ENCODE measurements at places on chromosomes 7 and 10.
A peak's percentile ranks its signal among the peaks of the same experiment; 100 is the strongest.

- DNase-seq = no peak
Measured at GRCh38 chr10:98268694-98269431, 869 bp upstream of the LOXL4 start.

DNA sequence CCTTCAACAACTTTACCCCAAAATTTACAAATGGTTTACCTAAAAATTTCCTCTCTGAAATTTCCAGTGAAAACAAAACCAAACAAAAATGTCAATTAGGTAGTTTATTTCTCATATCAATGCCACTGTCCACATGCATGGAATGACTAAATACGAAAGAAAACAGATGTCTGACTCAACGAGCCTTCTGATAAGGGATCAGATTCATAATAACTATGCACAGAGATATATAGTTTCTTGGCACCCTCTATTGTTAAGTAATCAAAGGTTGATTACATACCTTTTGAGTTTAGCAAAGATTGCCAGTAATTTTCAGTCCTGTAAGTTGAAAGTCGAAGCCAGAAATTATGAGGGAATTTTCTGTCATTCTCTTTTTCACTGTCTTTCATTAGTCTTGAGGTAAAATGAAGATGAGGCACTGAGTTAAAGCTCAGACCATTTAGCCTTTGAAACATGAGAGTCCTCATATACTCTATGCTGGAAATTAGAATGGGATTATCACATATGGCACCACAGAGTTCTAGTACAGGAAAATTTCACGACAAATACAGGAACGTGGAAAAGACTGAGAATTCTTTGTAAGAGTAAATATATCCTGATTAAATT, 519.1 kb upstream of the ANKRD30A start:
- no peak for DNase-seq

DNA sequence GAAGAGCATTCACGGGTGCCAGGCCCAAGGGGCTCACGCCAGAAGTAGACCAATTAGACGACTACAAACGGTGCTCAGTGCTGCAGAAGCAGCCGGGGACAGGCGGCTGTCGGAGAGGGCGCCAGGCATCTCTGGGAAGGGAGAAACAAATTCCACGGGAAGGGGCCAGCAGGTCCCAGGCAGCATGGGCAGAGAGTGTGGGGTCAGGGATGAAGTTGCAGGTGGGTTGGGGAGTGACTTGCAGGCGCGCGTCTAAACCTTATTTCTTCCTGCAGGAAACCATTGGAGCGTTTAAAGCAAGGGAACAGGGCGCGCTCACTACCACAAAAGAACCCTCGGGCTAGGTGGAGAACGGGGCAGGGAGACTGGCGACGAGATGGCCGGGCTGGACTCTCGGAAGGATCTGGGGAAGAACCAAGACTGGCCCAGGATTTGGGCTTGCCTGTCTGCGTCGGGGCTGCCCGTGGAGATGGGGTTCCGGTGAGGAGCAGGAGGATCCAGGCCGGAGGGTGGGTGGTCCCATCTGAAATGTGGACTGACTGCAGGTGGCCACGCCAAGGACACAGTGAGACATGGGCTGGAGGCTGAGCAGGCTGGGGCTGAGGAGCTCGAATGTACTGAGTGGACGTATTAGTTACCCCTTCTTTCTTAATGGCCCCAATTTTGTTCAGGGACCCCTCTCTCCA, 116.3 kb upstream of the DIP2C start:
- no peak for DNase-seq

GRCh38 chr10:86938260-86938659, 19.2 kb downstream of the MMRN2 start:
- DNase-seq = no peak

GRCh38 chr7:4190010-4190981, 491.8 kb upstream of the FOXK1 start:
- no peak for DNase-seq

- no peak for DNase-seq
Measured at GRCh38 chr10:100568912-100569311, 33.2 kb downstream of the HIF1AN start.

GRCh38 chr7:150373049-150373801, 4.6 kb downstream of the REPIN1 start:
- peak; percentile 60 for DNase-seq

- DNase-seq = peak; percentile 62
Measured at GRCh38 chr7:93228302-93228701, 2.0 kb upstream of the HEPACAM2 start.

DNA sequence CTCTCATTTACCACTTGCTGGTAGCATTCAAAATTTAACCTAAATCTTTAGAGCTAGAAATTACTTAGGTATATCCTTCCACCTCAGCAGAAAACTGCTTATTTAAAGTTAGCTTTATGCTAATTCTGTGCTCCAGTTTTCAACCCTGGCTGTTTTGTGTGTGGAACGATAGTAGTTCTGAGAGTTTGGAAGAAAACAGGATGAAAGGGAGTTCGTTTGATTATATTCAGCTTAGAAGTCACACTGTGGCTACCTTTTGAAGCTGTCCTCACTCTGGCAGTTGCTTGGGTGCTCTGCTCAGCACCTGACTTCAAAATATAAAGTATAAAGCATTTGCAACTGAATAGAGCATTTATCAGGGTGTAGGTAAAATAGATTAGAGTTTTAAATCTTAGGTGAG, 2.6 kb upstream of the ASCC1 start:
- no peak for DNase-seq

GRCh38 chr10:78248651-78249464, 215.2 kb downstream of the RPS24 start:
- peak; percentile 62 for DNase-seq

GRCh38 chr10:124737708-124738107, 6.5 kb downstream of the FAM53B start:
- no peak for DNase-seq

GRCh38 chr10:1440897-1441296, 296.4 kb downstream of the ADARB2 start:
- no peak for DNase-seq
